ENCODE measurements at places on chromosomes 6 and 20.

- no peak for DNase-seq
Measured at GRCh38 chr6:108944707-108945680, 96.8 kb downstream of the ARMC2 start.

DNA sequence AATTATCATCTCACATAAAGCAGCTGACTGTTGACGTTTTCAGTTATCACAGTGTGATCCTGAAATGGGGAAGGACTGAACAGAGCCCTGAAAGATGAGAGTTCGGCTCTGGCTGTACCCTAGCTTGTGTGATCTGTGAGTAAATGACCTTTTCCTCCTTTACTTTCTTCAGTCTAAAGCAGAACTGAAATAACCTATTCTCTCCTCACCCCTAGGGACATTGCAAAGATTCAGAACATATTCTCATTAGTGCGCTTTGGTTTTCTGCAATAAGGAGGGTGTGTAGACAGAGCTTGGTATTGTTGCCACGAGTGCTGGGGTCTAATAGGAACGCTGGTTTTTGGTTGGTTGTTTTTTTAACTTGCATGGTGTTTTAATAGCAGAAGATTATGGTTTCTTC is 16.7 kb downstream of the FARS2 start:
- no peak for DNase-seq

- DNase-seq, result no peak
Measured at GRCh38 chr6:104589940-104590339, 269.8 kb downstream of the HACE1 start.

DNA sequence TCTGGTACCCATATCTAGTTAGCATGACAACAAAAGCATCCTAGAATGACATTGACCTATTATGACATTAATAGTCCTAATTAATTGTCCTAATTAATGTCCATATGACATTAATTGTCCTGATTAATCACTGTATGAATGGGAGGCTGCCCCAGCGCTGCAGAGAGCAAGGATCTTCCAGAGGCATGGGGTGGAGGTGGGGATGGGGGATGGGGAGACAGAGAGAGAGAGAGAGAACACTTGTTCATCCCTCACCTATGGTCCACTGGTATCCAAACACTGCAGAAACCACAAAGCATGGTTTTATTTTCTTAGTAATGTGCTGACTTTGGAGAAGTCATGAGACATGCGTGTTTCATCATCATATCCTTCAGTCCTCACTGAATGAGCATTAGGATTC is 235.1 kb downstream of the FNDC1 start:
- DNase-seq, result no peak

- DNase-seq, result no peak
Measured at GRCh38 chr6:163230901-163231300, 183.6 kb upstream of the QKI start.

DNA sequence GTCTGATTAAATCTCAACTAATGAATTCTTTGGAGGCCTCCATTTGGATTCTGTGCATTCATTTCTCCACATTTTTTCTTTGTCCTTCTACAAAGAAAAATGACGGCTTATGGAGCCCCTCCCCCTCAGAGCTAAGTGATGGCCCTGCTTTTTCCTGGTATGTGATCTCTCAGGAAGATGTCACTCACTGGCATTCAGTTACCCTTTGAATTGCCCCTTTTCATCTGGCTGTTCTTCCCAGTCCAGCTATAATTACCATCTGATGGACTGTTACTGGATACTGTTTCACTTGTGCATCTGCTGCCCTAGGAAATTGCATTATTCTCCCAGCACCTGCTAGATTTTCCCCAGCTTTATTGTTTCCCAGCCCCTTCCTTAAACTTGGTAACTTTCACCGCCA is 151.9 kb downstream of the CFAP61 start:
- no peak for DNase-seq

- DNase-seq, result no peak
Measured at GRCh38 chr6:168574699-168575195, 133.8 kb downstream of the SMOC2 start.

DNA sequence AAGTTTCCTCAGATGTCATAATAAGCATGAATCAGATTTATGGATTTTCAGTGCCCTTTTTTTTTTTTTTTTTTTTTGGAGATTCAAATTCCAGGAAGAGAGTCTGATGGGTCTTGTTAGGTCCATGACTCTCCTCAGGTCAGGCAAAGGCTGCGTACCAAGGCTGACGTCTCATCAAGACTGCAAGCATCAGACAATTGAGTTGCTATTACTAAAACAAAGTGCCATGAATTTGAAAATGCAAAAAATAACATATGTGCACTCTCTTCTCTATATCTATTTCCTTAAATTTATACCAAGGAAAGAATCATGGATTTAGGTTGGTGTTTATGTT is 134.7 kb downstream of the FAM83B start:
- DNase-seq, result no peak

GRCh38 chr6:142773324-142773723 is 171.7 kb downstream of the HIVEP2 start:
- no peak for DNase-seq

GRCh38 chr20:58303547-58303946 is 6.0 kb upstream of the RAB22A start:
- DNase-seq, result no peak

GRCh38 chr6:155223646-155224451 is 40.0 kb upstream of the CLDN20 start:
- peak; percentile 53 for DNase-seq

DNA sequence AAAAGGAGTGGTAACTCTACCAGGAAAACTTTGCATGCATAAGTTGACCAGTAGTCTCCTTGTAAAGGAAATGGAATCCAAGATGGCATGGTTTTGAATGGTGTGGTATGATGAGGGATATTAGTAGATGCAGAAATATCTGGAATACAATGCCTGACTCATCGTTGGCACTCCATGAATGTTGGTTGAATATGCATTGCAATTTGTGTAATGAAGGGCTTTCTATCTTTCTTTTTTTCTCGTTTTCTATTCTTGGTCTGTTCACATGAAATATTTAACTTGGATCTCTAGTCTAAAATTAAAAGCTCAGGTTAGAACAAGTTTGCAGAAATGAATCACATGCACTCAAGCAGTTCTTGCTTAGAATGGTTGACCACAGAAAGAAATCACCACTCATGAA is 277.3 kb upstream of the PRND start:
- no peak for DNase-seq

GRCh38 chr20:41375846-41376245 is 9.2 kb upstream of the EMILIN3 start:
- no peak for DNase-seq

GRCh38 chr6:19632786-19633185 is 204.4 kb upstream of the ID4 start:
- DNase-seq, result no peak

DNA sequence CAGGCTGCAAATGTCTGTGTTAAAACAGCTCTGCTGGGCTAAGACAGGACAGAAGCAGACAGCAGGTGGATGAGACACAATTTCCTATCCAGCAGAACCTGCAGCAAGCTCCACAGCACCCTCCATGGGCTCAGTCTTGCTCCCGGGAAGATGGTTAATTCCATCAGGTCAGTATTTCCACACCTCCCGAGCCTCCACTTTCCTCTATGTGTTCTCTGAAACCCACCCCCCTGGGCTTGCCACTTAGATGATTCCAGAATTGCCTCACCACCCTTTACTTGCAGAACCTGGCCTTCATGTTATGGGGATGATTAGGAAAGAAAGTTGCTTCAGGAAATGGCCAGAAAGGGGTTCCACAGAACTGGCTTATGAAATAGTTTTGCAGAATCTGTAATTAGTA is 43.8 kb downstream of the ERMARD start:
- DNase-seq, result no peak

- DNase-seq, result no peak
Measured at GRCh38 chr20:63089051-63089907, 82.5 kb upstream of the BHLHE23 start.

GRCh38 chr6:14110001-14110818 is 7.4 kb upstream of the CD83 start:
- DNase-seq, result no peak

DNA sequence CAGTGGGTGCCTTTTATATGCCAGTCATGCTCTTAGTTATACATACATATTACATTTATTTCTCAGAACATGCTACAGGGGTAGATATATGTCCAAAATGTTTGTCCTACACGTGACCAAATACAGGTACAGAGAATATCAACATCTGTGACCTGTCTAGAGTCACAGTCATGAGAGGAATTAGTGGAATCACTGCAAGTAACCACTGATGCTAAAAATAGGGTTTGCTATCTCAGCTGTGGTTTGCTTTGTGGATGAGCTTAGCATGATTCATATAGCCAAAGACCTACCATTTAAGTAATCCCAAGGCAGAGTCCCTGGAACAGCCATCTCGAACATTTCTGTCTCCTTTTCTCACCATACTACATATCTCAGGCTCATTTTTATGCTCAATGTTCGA is 32.3 kb downstream of the GSTA3 start:
- no peak for DNase-seq

GRCh38 chr20:64108731-64109681 is 1.6 kb upstream of the NPBWR2 start:
- no peak for DNase-seq

DNA sequence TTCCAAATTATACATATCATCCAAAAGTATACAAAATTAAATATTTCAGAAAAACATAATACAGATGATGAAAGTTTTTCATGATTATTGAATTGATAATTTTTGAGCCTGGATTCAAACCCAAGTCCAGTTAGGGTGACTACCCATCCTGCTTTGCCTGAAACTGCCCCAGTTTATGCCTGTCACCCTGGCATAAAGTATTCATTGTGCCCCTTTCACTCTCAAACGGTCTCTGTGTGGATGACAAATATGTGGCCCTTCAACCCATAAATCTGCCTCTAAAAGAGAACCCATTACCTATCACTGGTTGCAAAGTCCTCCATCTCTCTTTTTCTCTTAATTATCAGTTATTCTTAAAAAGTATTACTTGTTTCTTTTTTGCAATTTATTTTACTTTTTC is 553.7 kb upstream of the JARID2 start:
- DNase-seq, result no peak

- DNase-seq, result no peak
Measured at GRCh38 chr6:156691018-156691417, 86.2 kb upstream of the ARID1B start.

DNA sequence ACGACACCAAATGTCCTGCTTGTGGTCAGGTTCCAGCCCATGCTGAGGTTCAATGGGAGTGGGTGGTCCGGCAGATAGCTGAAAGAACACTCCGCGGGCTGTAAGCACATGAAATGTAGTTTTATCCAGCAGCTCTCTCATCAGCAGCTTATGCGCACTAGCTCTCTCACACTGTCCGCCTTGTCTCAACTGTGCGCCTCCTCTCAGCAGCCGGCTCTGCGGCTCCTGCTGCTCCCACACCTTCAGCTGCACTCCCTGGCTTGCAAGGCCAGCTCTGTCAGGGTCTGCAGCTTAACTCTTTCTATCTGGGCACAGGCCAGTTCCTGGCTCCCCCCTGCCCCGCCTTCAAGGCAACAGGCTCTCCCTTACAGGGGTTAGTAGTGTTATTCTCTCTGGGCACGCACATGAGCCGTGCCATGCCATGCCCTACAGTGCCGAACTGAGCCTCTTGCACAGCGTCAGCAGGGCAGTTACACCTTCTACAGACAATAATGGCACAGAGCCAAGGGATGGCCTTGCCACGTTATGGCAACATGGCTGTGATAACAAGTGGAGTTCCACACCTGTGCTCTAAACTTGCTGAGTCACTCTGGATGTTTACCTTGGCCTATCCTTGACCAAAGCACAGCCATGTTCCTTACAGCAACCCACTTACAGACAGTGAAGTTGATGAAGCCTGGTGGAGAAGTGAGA is 84.0 kb upstream of the LRFN2 start:
- no peak for DNase-seq

- no peak for DNase-seq
Measured at GRCh38 chr6:143248359-143248758, 187.7 kb downstream of the AIG1 start.

- no peak for DNase-seq
Measured at GRCh38 chr6:135658916-135659315, 161.4 kb upstream of the AHI1 start.

GRCh38 chr20:32338665-32339064 is 19.5 kb upstream of the ASXL1 start:
- DNase-seq, result no peak

DNA sequence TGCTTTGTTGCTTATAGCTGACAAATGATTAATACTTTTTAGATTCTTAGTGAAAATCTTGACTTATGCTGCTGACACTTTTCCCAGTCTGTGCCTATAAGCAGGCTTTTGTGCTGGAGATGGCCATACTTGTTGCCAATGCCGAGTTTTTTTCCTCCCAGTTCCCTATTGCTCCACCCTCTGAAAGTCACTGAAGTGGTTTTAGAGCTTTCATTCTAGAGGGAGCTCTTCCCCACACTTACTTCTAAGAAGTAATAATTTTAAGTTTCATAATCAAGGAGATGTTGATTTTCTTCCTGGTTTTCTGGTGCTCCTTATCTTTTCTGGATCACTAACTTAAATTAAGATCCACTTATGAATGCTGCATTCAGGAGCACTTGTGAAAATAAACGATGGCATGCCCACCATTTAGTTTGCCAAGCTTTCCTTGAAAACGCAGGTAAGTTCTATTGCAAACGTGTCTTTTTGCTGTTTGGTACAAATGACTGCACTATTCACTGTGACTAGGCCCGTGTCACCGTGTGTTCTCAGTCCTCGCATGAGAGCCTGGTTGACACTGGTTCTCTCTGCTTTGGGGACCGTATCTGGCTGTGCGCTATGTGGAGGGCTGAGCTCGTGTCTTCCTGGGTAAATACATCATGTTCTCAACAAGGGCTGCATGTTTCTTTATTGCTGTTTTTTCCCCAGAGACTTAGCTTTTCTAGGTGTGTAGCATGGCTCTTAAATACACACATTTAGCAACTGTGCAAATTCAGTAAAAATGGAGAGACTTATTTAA is 50.2 kb downstream of the GFRA4 start:
- DNase-seq, result no peak

DNA sequence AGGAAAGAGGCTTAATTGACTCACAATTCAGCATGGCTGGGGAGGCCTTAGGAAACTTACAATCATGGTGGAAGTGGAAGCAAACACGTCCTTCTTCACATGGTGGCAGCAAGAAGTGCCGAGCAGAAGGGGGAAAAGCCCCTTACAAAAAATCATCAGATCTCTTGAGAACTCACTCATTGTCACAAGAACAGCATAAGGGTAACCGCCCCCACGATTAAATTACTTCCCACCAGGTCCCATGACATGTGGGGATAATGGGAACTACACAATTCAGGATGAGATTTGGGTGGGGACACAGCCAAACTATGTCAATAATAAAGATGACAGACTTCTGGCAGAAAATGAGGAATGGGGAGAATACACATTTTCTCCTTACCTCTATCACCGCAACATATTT is 20.5 kb upstream of the OCSTAMP start:
- DNase-seq, result no peak

DNA sequence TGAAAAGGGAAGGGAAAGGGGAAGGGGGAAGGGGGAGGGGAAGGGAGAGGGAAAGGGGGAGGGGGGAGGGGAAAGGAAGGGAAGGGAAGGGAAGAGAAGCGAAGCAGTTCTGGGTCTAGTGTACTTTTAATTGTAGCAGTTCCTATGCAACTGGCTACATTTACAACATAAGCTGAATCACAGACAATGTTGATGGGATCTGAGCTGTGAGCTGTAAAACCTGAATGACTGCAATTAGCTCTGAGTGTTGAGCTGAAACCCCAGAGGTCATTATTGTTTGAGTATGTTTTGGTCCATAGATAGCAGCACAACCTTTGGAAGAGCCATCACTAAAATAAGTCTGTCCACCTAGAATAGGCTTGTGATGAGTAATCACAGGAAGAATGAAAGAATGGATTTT is 7.2 kb upstream of the ABHD12 start:
- no peak for DNase-seq

- no peak for DNase-seq
Measured at GRCh38 chr6:33443025-33443424, 11.4 kb upstream of the ZBTB9 start.

- no peak for DNase-seq
Measured at GRCh38 chr6:129651291-129651691, 58.7 kb downstream of the ARHGAP18 start.

Measured in nucleus accumbens (tissue), 56 donors.